ENCODE measurements at places on chromosomes 6 and 20.

DNA sequence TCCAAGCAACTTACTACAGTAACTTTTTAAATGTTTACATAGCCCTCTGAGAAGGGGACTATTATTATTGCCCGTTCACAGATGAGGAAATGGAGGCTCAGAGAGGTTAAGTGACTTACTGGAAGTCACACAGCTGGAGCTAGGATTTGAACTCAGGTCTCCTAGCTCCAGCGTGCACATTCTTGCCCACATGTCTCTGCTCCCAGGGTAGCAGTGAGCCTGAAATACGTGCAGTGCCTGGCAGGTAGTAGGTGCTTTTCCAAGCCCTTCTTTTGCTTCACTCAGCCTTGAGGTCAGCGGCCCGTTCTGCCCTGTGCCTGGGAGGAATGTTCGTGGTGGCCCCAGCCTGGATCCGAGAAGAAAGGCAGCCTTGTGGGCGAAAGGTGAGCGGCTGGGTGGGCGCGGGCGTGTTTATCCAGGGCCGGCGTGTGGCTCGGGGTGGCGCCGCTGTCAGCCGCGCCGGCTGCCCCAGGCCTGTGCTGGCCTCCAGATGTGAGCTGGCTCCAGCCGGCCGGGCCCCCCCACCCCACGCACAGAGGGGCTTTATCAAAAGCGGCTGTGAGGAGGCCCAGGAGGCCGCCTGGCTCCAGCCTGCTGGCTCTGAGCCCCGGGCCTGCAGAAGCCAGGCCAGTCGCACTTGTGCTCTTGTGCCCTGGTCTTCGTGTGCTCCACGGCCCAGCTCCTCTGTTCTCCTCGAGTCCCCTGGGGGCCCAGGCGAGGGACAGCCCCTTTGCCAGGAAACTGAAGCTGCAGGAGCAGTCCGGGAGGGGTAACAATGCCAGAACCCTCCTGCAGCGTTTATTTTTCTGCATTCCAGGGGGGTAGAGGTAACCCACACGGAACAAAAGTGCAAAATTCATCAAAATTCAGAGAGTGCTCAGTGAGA lies 58.1 kb downstream of the UBE2V1 start:
- no peak for DNase-seq

- no peak for DNase-seq
Observed at GRCh38 chr20:46430921-46431712, 24.7 kb upstream of the ELMO2 start.

- no peak for DNase-seq
Observed at GRCh38 chr20:36847710-36848040, 28.3 kb upstream of the TLDC2 start.

GRCh38 chr6:14597090-14597489 lies 479.5 kb downstream of the CD83 start:
- DNase-seq: no peak

DNA sequence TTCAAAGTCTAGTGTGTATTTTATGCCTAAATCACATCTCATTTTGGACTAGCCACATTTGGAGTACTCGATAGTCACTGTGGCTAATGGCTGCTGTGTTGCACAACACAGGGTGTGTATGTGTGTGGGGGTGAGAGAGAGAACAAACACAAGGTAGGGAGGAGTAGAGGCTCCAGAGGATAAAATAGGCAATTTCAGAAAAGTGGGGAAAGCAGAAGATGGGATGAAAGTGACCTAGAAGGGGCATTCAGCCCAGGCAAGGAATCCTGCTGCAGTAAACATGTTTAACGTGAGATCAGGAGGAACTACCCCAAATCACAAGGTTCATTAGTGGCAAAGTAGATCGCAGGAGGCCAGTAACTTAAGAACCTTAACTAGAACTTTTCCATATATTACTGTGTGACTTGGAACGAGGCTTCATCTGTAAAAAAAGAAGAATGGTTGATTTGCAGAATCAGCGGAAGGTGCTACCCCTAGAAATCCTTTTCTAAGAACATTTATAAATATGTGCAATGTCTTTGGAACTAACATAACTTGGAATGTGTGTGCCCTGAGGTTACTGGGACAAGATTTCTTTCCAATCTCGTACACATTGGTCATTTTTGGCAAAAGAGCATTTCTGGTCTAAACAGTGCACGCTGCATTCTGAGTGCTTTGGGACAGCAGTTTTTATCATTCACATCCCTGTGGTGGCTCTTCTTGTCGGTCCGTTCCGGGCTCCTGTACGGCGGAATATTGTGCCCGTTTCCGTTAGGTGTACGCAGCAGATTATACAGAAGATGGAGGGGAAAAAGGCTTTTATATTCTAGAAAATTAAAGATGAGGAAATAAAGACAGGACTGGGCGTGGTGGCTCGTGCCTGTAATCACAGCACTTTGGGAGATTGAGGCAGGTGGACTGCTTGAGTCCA lies 2.6 kb downstream of the DUSP22 start:
- DNase-seq: no peak

GRCh38 chr6:2190661-2191389 lies 54.6 kb downstream of the GMDS start:
- DNase-seq: no peak

GRCh38 chr6:4929097-4929718 lies 74.6 kb downstream of the RPP40 start:
- DNase-seq: peak; percentile 36

- no peak for DNase-seq
Observed at GRCh38 chr20:20754714-20755113, 42.3 kb upstream of the RALGAPA2 start.

- DNase-seq: no peak
Observed at GRCh38 chr6:100202417-100203194, 208.6 kb upstream of the MCHR2 start.

Data from erythroblast (primary cell).